Foreskin fibroblast (primary cell): ENCODE measurements at places on chromosomes 1 and 21.
A peak's percentile ranks its signal among the peaks of the same experiment; 100 is the strongest.

DNA sequence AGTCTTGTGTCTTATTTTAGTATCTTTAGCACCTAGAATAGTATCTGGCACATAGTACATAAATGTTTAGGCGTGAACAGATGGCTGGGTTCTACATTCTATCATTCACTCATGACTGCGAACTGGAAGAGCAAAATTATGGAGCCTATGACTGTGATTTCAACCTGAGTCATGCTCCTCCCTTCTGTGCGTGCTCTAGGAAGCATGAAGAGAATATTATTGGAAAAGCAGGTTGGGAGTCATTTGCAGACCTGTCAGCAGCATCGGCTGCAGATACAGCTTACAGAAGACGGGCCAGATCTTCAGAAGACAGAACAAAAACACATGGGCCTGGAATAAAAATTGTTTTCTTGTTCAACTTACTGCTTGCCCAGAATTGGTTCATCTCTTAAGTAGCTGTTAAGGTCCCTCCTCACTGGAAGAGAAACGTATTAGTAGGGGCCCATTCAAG lies 344.0 kb upstream of the USP24 start:
- DNase-seq: peak; percentile 80

- no peak for DNase-seq
Measured at GRCh38 chr1:12566484-12567287, 51.3 kb downstream of the DHRS3 start.

GRCh38 chr1:229209386-229209785 lies 61.5 kb upstream of the RAB4A start:
- no peak for DNase-seq

- DNase-seq: no peak
Measured at GRCh38 chr1:12487520-12487919, 130.5 kb downstream of the DHRS3 start.

DNA sequence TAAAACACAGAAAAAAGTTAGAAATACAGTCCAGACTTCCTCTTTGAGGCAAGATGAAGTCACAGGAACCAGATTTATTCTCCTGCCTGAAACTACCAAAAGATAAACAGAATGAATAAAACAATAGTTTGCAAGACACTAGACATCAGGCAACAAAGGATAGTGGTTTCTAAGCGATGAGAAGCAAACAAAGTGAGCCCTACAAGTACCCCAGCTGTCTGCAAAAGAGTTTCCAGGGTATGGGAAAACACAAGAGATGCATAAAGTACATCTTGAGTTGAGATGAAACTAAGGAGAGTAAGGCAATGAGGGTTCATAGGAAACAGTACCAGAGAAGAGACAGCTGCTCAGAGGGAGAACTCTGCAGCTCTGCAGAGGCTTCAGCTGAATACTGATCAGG lies 83.3 kb upstream of the COL24A1 start:
- no peak for DNase-seq

- no peak for DNase-seq
Measured at GRCh38 chr1:204751480-204751879, 65.9 kb upstream of the LRRN2 start.

GRCh38 chr1:115301438-115302020 lies 36.5 kb downstream of the NGF start:
- DNase-seq: no peak

DNA sequence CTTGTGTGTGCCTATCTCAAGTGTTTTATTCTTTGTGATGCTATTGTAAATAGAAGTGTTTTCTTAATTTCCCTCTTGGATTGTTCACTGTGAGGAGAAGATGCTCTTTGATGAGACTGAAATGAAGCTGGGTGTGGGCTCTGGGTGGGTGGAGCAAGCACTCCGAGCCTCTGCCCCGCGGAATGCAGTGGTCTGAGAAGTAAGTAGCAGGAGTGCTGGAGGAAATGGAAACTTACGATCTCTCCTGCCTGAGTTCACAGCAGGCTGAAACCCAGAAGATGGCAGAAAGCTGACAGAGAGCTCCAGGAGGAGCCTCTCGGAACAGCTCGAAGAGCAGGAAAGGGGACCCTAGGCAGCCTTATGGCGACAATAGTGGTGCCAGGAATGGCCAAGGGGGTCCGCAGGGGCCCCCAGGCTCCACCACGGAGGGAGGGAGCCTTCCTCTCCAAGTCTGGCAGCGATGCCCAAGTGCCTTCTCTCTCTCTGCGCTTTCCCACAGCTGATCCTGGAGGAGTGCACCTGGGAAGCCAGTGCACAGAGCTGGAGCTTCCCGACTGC lies 126.8 kb upstream of the COL6A1 start:
- no peak for DNase-seq

GRCh38 chr1:184075055-184076029 lies 23.8 kb downstream of the TSEN15 start:
- DNase-seq: peak; percentile 46

GRCh38 chr21:37783016-37783415 lies 133.2 kb downstream of the KCNJ6 start:
- peak; percentile 25 for DNase-seq

DNA sequence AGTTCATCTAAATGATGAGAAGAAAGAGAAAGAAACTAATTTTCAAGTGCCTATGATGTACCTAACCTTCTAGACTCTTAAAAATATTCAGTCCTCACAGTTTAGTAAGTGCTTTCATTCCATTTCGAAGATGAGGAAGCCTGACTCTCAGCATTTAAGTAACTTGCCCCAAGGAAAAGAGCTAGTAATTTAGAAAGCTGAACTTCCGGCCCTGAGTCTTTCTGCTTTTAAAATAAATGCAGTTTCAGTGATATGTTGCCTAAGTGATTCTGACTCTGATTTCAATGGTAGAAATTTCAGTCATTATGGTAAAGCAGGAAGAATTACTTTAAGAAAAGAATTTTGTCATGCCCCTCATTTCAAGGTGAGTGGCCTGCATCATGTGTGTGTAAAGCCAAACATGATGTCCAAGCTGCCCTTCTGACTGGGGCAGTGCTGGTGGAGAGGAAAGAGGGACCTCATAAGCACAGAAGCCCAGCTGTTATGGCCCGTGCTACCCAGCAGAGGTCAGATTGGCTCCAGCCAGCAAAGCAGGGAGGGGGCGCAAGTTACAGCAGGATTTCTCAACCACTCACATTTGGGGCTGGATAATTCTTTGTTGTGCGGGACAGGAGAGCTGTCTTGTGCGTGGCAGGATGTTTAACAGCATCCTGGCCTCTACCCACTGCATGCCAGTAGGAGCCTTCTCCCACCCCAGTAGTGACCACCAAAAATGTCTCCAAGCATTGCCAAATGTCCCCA lies 10.7 kb downstream of the ATP1A4 start:
- DNase-seq: no peak

GRCh38 chr1:178932552-178932906 lies 61.7 kb upstream of the ANGPTL1 start:
- DNase-seq: no peak

DNA sequence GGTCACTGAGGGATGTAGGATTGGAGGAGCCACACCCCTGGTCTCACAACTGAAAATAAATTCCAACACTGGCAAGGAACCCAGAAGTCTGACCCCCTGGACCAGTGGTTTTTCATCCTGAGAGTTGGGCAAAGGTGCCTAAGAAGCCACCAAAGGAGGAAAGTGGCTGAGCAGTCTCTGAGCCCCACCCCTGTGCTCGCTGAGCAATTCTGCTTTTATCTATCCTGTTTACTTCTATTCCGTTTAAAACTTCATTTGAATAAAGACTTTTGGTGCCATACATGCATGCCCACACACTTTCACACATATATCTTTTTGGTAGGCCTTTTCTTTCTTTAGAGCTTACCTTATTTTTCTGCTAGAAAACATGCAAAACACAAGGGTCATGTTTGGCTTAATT lies 13.9 kb upstream of the CD53 start:
- DNase-seq: no peak

DNA sequence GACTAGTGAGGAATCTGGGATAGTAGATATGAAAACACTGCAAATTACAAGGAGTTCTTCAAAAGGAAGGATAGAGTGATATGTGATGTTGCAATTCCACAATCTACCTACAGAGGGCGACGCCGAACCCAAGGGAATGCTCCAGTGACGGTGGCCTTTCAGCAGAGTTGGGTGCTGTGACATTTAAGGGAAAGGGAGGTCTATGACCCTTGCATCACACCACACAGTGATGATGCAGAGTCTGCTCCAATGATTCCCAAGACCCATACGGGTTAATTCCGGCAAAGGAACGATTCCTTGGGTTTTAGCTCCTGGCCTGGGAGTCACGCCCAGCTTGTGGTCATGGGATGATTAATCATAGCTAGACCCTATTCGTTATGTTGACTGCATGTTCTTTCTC lies 123.0 kb upstream of the IGSF21 start:
- no peak for DNase-seq

GRCh38 chr1:33872683-33873082 lies 8.8 kb downstream of the HMGB4 start:
- no peak for DNase-seq

GRCh38 chr1:109824349-109825115 lies 60.8 kb upstream of the EPS8L3 start:
- no peak for DNase-seq

- DNase-seq: no peak
Measured at GRCh38 chr1:213273546-213273945, 222.5 kb downstream of the RPS6KC1 start.

GRCh38 chr1:223667484-223668182 lies 2.1 kb upstream of the CAPN8 start:
- peak; percentile 36 for DNase-seq

DNA sequence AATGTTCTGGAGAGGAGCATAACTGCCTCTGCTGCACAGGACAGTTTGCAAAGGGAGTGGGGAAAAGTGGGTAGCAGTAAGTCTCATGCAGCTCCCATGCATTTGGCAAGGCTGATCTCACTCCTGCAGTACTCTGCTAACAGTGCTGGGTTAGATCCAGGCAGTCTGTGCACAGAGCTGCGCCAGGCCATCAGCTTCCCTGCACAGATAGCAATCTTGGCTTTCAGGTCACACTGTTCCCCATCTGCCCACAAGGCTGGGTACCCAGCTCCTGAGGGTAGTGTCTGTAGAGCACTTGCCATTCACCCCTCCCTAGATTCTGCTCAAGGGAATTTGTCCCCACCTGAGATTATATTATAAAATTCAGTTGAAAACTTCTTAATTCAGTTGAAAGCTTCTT lies 72.1 kb downstream of the SH3BGR start:
- no peak for DNase-seq

DNA sequence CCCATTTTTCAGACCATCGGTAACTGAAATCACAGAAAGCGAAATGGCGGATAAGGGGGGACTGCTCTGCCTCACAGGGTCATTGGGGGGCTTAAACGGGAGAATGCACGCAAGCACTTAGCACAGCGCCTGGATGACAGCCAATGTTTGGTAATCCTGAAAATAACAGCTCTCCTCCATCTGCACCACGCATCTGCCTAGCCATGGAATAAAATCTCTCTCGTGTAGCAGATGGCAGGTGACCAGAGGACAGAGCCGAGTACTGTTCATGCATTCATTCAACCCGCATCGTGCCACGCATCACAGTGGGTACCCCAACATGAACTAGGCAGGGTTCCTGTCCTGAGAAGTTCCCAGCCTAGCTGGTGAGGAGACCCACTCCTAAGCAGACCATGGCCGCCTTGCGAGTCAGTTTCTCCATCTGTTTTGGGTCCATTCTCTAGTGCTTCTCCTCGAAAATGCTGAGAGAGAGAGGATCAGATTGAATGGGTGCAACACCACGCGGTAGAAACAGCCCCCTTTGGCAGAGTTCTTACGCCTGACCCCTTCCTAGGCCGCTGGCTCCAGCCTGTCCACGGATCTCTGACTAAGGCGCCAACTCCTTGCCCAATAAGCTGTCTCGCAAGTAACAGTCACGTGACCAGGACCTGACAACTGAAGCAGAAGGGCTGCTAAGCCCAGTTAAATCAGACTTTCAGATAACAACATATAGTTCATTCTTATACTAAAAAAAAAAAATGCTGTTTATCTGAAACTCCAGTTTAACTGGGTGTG lies 7.3 kb downstream of the SLC1A7 start:
- DNase-seq: no peak

- no peak for DNase-seq
Measured at GRCh38 chr1:193402037-193402436, 215.6 kb upstream of the B3GALT2 start.

GRCh38 chr1:47013293-47013692 lies 10.2 kb upstream of the CYP4X1 start:
- no peak for DNase-seq

GRCh38 chr1:51551848-51552296 lies 32.8 kb upstream of the EPS15 start:
- DNase-seq: no peak

DNA sequence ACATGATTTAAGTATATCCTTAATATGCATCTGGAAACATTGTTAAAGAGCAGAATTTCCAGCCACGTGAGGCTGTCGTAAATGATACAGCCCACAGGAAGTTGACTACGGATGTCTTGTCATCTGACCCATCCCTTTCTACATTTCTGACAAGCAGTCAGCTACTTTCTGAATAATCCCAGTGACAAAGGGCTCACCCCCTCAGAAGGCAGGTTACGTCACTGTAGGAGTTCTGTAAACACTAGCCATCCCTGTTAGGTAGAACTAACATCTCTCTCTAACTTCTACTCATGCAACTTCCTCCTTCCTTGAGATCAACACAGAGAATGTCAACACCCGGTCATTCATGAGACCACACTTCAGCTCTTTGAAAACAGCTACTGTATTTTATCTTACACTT lies 259.2 kb downstream of the GREM2 start:
- no peak for DNase-seq

DNA sequence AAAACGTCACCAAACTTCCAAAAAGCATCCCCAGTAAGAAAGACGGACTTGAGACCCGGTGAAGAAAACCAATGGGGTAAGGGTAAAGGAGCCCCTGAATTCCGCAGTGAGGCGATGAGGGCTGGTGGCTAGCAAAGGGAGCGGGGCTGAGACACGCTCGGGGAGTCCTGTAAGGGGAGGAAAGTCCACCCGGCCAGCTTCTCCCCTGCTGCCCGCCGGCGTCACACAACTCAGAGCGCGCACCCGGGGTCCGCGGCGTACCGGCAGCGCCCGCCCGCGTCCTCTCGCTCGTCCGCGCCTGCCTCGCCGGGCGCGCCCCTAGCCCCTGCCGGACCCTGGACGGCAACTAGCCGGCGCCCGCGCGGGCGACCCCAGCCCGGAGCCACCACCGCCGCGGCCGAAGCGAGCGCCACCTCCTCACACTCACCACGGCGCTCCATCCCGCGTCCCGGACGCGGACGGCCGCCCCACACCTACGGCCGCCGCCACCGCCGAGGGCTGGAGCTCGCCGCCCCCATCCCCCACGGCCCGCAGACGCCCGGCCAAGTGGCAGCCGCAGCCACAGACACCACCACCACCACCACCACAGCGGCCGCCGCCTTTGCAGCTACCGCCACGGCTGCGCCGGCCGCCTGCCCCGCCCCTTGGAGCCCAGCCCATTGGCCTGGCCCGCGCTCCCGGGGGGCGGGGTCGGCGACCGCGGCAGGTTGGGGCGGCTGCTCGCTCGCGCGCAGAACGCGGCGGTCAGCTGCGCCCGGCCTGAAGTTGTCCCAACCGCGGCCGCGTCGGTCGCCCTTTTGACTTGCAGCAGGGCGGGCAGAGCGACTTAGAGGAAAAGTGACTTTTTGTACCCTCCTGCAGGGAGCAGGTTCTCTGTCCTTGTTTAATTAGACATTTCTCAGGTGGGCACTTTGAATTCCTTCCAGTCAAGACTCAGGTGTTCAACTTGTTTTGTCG lies 10.0 kb upstream of the ARHGAP29 start:
- peak; percentile 68 for DNase-seq
